ENCODE measurements at places on chromosomes 13 and 19.

- no peak for DNase-seq
These were observed 88.9 kb downstream of the KDM4B start for GRCh38 chr19:5057860-5058259.

- no peak for DNase-seq
These were observed 37.8 kb upstream of the TFDP1 start for GRCh38 chr13:113546571-113547237.

GRCh38 chr13:99022941-99023340 is 45.1 kb upstream of the DOCK9 start:
- no peak for DNase-seq

DNA sequence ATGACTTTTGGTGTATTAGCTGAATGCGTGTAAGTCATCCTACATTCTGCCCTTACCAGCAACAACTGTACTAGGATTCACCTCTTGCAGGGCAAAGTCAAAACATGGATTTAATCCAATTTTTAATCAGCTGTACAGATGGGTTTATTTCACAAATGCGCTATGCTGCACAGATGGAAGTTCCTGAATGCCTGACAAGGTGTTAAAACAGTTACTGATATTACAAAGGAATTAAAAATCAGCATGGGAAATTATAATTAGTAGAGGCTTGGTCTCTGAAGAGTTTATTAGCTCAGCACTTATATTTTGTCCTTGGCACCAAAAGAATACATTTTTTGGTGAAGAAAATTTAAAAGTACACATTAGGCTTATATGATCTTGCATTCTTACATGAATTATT is 448.9 kb downstream of the PCDH9 start:
- no peak for DNase-seq

DNA sequence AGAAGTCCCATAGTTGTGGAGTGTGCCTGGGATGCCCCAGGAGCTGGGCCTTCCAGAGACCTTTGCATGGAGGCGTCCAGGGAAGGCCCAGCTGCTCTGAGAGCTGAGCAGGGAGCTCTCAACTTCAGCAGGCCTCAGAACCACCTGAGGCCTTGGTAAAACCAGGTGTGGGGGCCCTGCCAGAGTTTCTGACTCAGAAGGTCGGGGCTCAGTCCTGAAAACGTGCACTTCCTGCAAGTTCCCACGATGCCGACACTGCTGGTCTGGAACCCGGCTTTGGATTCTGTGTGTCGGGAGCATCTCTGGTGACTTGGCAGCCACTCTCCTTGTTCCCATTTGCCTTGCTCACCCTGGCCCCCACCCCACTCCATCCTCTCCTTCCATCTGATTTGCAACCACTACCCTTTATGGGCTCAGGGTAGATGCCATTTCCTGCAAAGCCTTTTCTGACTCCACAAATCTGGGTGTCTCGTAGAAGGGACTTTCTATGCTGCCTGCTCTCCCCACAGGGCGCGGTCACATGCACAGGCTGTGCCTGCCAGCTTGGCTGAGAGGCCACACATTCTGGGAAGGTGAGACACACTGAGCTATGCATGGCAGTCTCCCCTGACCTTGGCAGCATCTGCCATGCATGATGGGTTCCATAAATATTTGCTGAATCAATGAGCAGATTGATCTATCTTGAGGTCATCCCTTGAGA is 244.7 kb downstream of the COL4A1 start:
- DNase-seq = no peak

GRCh38 chr13:43170506-43170905 is 147.1 kb downstream of the DNAJC15 start:
- DNase-seq = no peak

GRCh38 chr13:21748166-21748565 is 77.3 kb downstream of the FGF9 start:
- no peak for DNase-seq

DNA sequence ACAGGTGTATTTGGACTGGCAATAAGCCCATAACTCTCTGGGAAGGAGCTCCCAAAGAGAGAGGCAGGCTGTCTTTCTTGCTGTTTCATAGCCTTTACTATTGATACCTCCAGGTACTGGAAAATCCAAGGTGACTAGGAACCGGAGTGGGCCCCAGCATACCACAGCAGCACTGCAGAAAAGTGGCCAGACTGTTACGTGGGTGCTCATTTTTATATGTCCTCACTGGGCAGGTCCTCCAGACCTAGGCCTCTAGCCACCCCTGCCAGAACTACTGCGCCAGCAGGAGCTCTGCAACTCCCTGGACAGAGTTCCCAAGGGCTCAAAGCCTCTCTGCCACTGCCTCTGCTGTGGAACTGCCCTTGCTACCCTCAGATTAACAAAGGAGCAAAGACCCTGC is 46.4 kb downstream of the LIG4 start:
- DNase-seq = no peak

All from activated T-cell treated with anti-CD3 and anti-CD28 coated beads for 1 hour (primary cell).